ENCODE measurements at places on chromosomes 3 and 15.

DNA sequence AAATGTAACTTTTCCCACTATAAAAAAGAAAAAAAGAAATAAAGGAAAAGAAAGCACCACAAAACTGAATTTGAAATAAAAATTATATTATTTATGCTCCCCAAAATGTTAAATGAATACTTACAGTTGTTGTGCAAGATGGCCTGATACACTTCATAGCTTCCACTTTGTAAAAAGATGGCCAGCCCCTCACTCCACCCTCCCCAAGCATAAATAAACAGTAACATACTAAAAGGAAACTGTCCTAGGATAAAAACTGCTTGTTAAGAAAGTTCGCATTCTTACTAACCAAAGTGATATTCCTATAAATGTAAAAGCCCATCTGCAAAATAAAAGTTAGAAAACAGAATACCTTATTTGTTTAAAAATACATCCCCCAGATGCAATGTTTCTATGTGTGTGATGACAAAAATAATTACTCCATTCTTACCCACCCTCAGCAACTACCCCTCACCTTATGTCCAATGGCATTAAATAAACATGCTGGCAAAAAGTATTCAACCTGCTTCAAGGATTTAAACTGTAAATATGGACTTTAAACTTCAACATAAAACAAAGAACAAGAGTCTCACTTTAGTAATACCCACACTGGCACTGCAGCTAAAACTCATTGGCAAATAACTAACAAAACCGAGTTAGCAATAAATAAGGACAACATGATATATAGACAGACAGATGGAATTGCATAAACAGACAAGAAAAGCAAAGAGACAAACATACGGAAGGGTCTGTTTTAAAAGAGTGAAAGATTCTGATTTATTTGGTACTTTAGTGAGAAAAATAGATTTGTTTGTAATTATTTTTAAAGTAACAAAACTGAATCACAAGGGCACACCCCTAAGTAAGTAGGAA lies 47.7 kb downstream of the ZBTB20 start:
- no peak for DNase-seq

- no peak for DNase-seq
Measured at GRCh38 chr3:40043444-40043755, 234.0 kb downstream of the MYRIP start.

DNA sequence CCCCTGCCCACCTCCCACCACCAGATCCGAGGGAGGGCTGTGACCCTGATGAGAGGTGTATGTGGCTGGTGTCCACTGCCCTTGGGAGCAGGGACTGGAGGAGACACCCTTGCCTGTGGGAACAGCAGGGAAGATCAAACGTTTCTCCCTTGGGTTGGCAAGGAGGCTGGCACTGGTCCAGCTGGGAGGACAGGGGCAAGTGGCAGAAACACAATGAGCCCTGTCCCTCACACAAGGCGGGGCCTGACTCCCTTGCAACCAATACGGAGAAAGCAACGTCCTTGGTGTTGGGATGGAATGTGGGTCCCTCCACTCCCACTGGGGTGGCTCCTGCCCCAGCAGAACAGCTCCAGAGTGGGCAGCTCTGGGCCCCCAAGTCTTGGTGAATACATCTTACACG lies 5.2 kb downstream of the HYAL2 start:
- no peak for DNase-seq

DNA sequence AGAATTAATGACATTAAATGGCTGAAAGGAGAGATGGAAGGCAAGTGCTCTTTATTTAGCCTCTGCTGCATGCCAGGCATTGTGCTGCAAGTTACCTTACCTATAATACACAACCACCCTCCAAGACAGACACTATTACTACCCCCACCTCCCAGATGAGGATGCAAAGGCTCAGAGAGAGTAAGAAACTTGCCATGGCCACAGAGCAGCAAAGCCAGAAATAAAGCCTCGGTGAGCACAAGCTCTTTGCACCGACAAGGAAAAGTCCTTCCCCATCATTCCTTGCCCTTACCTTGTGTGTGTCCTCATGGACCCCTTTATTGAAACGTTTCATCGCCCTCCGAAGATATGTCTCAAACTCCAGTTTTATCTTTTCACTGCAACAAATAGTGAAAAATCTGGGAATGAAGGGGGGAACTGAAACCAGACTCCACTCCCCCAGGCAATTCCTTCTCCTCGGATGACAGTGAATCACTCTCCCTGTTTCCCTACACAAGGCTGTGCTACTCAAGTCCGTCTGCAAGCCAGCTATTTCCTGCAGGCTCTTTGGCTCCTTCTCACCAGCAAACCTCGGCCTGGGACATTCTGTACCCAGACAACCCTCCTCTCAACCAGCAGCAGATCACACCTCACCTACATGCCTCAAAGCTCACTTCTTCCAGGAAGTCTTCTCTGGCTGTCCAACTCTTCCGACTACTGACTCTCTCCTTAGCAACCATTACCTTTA lies 11.4 kb downstream of the XPC start:
- no peak for DNase-seq

DNA sequence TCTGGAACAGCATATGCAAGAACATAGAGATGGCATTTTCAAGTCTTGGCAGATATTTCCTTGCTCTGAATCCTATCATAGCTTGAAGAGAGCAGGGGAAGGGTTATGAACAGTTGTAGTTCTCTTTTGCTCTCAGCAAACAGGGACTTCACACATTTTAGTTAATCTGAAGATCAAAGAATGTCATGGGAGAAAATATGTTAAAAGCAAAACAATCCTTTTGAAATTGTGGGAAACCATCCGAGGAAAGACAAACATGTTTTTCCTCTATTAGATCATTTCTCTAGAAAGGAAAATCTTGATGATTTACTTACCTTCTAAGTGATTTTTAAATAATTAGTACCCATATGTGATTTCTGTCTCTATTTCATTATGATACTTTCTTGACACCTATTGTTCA lies 77.8 kb upstream of the DCBLD2 start:
- DNase-seq, result no peak

- DNase-seq, result no peak
Measured at GRCh38 chr3:102192575-102192974, 242.2 kb upstream of the ZPLD1 start.

GRCh38 chr15:67685008-67685599 lies 140.2 kb upstream of the SKOR1 start:
- DNase-seq, result peak; percentile 20

DNA sequence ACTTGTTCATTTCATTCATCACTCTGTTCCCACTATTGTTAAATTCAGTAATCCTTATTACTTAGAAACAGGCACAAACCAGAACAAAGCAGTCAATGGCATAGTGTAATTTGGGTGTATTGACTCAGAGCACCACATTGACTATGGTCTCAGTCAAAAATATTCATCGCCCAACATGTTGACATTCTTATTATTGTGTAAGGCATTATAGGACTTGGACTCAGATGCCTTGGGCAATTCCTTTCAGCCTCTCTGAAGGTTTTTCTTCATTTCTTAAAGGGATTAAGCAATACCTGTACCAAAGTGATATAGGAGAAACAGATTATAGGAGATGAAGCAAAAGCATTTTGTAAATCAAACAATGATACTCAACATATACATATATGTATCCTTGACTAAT lies 114.7 kb upstream of the BHLHE40 start:
- no peak for DNase-seq

DNA sequence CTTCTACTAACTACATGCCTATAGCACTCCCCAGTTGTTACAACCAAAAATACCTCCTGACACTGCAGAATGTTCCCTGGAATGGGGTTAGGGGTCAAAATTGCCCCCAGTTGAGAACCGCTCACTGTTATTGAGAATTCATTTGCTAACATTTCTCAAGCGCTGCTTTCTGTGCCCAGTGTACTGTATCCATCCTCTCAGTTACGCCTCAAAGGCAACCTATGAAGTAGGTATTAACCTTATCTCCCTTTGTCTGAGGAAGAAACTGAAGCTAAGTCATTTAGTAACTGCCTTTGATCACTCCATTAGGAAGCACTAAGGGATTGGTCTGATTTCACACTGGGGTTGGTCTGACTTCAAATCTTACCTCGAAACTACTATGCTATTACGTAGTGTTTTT lies 70.1 kb downstream of the CADPS start:
- no peak for DNase-seq

DNA sequence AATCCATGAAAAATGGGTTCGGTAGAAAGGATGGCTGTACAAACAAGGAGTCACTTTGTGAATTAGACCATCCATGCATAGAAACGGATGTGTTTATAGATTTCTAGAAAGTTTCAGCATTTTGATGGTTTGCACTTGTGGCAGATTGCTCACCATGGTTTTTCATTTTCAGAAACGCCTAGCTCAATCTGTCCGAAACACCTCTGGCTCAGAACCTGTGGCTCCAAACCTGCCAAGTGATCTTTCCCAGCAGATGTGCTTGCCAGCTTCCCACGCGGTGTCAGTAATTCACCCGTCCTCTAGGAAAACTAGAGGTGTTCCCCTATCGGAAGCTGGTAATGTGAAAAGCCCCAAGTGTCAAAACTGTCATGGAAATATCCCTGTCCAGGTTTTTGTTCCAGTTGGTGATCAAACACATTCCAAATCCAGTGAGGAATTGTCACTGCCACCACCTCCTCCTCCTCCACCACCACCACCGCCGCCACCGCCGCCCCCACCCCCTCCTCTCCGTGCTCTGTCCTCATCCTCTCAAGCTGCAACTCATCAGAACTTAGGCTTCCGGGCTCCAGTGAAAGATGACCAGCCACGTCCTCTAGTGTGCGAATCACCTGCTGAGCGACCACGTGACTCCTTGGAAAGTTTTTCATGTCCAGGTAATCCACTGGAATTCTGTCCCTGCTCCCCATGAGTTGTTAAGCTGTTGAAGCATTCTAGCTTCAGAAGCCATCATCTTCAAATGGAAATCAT lies 21.2 kb downstream of the WHAMM start:
- DNase-seq, result no peak

DNA sequence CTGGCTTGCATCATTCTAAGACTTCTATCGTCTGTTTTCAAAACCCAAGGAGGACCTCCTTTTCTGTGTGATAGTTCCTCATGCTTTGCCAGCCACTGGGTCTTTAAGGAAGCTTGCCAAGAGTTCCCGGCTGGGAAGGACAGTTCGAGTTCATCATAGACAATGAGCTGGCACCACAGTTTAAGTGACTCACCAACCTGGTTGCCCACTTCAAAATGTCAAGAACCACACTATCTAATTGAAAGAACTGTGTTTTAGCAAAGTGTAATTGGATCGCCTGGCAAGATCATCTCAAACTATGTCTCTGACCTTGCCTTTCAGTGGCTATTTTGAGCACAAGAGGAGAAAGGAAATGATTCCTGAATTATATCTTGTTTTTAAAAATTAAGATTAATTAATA lies 27.9 kb downstream of the SOX2 start:
- DNase-seq, result no peak

GRCh38 chr3:62209101-62209500 lies 164.2 kb downstream of the FEZF2 start:
- DNase-seq, result no peak

DNA sequence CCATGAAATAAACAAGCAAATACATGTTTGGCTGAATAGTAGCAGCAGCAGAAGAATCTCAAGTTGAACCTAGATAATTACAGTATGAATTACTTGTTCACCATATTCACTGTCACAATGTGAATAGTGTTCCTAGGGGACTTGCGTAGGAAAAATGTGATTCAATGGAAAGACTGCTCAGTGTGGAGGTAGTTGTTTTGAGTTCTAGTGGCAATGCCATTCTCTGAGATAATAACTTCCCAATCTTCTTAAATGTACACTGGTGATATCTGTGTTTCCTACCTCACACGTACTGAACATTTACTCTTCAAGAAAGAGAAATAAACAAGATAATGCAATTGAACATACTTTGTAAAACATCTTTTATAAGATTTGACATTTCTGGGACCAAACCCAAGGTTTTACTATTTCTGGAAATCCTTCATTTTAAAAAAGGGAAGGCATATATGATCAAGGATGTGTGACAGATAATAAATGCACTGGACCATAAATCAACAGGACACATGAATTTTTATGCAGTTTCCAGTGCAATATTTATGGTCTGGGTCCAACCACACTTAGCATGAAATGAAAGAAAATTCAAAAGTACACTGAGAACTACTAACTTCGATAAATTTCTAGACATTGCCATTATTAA lies 598.3 kb upstream of the ZNF385D start:
- DNase-seq, result no peak

- DNase-seq, result peak; percentile 69
Measured at GRCh38 chr3:115092220-115092791, 54.8 kb downstream of the ZBTB20 start.

GRCh38 chr3:18501679-18502343 lies 76.7 kb upstream of the SATB1 start:
- no peak for DNase-seq

- DNase-seq, result no peak
Measured at GRCh38 chr15:47136236-47136635, 581.1 kb upstream of the SEMA6D start.

- DNase-seq, result no peak
Measured at GRCh38 chr3:42752441-42752840, 20.6 kb downstream of the CCDC13 start.

DNA sequence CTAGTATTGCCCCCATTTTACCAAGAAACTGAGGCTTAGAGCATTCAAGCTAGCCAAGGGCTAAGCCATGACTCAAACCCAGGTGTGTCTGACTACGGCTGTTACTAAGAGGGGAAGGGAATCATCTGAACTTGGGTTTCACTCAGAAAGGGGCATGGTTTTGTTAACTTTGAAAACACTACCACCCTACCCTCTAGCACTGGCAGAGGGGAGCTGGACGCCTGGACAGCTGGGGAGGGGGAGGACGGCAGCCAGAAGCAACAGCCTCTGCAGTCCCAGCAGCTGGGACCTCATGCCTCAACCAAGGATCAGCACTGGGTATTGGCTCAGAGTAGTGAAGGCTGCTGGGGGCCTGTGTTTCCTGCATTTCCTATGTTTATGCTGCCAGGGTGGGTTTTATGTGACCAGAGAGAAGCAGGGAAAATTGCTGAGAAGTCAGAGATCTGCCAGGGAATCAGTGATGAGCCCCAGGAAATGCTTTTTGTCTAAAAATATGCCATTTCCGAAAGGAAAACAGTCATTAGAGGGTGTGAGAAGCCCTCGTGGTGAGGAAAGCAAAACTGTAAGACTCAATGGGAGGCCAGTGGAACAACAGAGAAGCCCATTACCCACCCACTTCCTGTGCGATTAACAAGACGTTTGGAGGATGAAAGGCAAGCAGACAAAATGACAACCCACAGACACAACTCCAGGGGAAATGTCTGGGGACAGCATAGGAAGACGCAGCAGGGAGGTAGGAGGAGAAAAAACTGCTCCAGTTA lies 41.2 kb downstream of the LIPC start:
- peak; percentile 60 for DNase-seq

GRCh38 chr3:59056706-59057105 lies 6.9 kb upstream of the CFAP20DC start:
- no peak for DNase-seq

GRCh38 chr3:30631243-30631904 lies 25.0 kb downstream of the TGFBR2 start:
- DNase-seq, result peak; percentile 83

GRCh38 chr15:50261981-50262380 lies 3.5 kb downstream of the HDC start:
- peak; percentile 12 for DNase-seq

GRCh38 chr3:76789237-76789636 lies 250.7 kb upstream of the ROBO2 start:
- no peak for DNase-seq

All from CD4-positive, alpha-beta T cell treated with Interleukin-10 for 1 hour (primary cell).